ENCODE measurements at places on chromosomes 1 and 21.

DNA sequence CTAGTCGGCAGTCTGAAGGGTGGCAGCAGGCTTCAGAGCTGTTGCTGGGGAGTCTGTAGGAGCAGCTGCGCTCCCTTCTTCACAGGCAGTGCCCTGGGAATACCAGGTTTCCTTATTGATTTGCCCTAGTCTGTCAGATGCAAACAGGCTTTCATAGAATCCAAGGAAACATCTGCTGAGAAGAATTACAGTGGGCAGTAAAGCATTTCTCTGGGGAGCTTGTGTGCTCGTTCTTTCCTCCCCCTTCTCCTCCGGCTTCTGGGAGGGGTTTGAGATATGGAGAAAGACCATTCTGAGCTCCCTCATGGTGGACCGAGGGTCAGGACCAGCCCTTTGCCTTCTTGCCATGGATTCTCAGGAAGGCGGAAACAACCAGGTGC is 25.4 kb upstream of the PARP1 start:
- no peak for DNase-seq

- DNase-seq: no peak
Observed at GRCh38 chr1:66787641-66788040, 13.4 kb downstream of the INSL5 start.

- no peak for DNase-seq
Observed at GRCh38 chr21:29748391-29749167, 191.2 kb downstream of the GRIK1 start.

GRCh38 chr1:61654067-61654466 is 70.9 kb downstream of the TM2D1 start:
- DNase-seq: no peak

GRCh38 chr1:6667139-6667538 is 34.5 kb downstream of the DNAJC11 start:
- no peak for DNase-seq

DNA sequence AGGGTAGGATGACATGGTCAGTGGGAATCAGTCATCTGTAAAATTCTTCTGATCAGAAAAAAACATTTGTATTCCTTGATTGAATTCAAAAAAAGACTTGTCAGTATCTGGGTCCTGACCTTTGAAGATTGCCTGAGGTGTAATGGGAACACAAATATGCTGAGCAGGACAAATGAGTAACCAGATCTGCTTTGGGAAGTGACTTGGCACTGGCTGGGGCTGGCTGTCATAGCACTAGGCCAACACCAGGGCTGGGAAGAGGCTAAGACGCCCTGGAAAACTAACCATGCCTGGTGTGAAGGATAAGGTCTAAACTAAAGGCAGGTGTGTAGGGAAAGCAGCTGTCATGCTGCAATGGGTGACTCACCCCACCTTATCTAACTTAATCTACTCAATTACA is 452.9 kb upstream of the BEND5 start:
- no peak for DNase-seq

DNA sequence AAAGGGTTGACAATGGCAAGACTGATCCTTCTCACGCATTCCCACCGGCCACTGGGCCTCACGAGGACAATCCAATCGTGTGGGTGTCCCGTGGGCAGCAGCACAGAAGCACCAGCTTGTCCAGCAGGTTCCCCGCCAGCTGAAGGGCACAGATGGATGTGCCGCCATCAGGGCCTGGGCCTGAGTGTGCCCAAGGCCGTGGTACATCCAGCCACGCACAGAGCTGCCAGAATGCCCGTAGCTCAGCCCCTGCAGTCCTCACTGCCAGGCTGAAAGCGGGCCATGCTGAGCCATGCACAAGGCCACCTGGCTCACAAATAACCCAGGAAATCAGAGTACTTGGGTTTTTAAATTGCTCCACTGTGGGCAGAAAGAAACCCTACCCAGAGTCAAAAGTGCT is 7.0 kb downstream of the NPHP4 start:
- no peak for DNase-seq

GRCh38 chr1:19151537-19151936 is 58.5 kb downstream of the UBR4 start:
- DNase-seq: no peak

DNA sequence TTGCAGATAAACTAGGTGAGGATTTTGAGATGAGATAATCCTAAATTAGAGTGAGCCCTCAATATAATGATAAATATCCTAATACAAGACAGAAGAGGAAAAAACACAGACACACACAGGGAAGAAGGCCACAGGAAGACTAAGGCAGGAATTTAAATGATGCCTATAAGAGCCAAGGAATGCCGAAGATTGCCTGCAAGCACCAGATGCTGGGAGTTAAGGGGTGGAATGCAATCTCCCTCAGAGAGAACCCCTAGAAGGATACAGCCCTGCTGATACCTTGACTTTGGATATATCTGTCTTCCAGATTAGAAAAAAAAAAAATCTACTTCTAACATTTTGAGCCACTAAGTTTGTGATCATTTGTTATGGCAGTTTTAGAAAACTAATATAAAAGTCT is 299.7 kb upstream of the PRMT6 start:
- no peak for DNase-seq

All from HuH-7.5 (cell line).